Type B pancreatic cell (in vitro differentiated cells): ENCODE measurements at places on chromosomes 16 and 17.

DNA sequence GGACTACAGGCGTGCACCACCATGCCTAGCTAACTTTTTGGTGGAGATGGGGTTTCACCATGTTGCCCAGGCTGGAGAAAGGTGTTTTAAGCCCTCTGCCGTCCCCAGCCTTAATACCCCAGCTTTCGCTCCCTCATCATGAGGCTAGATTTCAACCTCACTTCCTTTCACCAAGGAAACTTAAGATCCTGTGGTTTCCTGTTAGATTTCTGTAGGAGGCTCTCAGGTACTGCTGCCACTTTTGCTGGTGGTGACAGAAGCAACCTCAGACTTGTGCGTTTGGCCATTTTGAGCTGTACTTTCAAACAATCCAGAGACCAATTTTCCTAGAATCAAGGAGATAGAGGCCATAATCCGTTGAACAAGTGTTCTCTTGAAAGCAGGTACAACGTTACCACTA lies 36.2 kb downstream of the MPHOSPH6 start:
- peaks cover 3% of the 10 kb centered on the region for H3K36me3 ChIP-seq
- no peak for DNase-seq
- H3K27me3 ChIP-seq: no peaks in the 10 kb centered on the region
- no peak overlapping the region for H3K4me3 ChIP-seq

DNA sequence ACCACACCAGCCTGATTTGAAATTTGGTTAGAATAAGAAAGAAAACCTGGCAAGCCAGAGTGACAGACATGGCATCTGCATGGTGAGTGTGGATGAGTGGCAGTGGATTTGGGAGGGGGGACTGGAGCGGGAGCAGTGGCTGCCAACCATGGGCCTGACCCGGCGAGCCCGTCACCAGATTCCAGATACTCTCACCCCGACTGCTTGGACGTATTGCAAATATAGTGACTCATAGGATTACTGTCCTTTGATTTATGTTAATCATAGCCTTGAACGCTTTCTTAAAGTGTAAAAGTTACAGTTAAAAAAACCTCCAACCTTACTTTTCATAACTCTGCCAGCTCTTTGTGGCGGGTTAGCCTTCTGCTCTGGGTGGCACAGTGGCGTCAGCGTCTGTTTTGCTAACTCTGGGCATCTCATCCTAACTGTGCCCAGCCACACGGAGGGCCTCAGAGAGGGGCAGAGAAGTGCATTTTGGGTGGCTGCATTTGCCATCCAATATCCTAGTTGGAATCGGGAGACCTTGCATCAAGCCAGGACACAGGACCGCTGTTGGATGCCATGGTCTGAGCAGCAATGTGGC lies 26.8 kb upstream of the FOXK2 start:
- DNase-seq: no peak
- H3K36me3 ChIP-seq: no peaks in the 10 kb centered on the region
- peaks cover 15% of the 10 kb centered on the region for H3K4me1 ChIP-seq
- H3K4me3 ChIP-seq: no peak overlapping the region
- peaks cover 10% of the 10 kb centered on the region for H3K27me3 ChIP-seq

- DNase-seq: no peak
- H3K27ac ChIP-seq: no peak overlapping the region
- peaks cover 16% of the 10 kb centered on the region for H3K27me3 ChIP-seq
- peaks cover 3% of the 10 kb centered on the region for H3K36me3 ChIP-seq
- peaks cover 21% of the 10 kb centered on the region for H3K4me1 ChIP-seq
- H3K4me3 ChIP-seq: no peak overlapping the region
Observed at GRCh38 chr17:74745548-74746177, 2.8 kb upstream of the NHERF1 start.

- no peaks in the 10 kb centered on the region for H3K27me3 ChIP-seq
- no peaks in the 10 kb centered on the region for H3K36me3 ChIP-seq
- DNase-seq: no peak
Observed at GRCh38 chr17:63041251-63041650, 75.2 kb downstream of the TANC2 start.

- H3K4me3 ChIP-seq: no peak overlapping the region
- peaks cover 32% of the 10 kb centered on the region for H3K4me1 ChIP-seq
- H3K36me3 ChIP-seq: no peaks in the 10 kb centered on the region
- no peak overlapping the region for H3K27ac ChIP-seq
- DNase-seq: no peak
- H3K27me3 ChIP-seq: no peaks in the 10 kb centered on the region
Observed at GRCh38 chr17:50501054-50501453, 7.2 kb upstream of the MYCBPAP start.

DNA sequence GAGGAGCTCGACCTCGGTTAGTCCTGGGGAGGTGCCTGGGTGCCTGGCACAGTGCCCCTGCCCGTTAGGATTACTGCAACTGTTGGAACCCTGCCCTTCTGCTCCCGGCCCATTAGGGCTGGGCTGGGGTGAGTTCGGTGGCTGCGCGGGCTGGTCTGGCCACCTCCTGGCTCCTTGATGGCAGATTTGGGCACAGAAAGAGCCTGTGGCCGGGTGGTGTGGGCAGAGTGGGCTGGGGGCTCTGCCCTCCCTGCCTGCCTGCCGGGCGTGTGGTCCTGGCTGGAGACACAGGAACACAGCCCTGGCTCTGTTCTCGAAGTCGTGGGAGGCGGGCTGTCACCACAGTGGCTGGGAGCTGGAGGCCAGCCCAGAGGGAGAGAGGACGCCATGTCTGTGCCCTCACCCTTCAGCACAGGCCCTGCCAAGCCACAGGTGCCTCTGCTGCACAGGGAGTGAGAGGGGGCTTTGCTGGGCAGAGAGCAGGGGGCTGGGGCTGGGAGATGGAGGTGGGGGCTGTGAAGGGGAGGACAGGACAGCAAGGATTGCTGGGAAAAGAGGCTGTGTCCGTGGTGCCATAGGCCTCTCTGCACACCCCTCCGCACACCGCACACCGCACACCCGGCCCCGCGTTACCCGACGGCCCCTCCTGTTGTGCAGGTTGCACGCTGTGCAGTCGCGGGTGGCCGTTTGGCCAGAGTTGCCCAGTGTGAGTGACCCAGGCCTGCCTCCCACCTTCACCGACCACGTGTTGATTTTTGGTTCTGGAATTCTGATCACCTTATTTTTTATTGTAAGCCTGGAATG lies 236.6 kb upstream of the GSE1 start:
- peaks cover 34% of the 10 kb centered on the region for H3K4me1 ChIP-seq
- no peak for DNase-seq
- no peak overlapping the region for H3K27ac ChIP-seq
- no peaks in the 10 kb centered on the region for H3K27me3 ChIP-seq
- H3K4me3 ChIP-seq: no peak overlapping the region
- no peaks in the 10 kb centered on the region for H3K36me3 ChIP-seq

DNA sequence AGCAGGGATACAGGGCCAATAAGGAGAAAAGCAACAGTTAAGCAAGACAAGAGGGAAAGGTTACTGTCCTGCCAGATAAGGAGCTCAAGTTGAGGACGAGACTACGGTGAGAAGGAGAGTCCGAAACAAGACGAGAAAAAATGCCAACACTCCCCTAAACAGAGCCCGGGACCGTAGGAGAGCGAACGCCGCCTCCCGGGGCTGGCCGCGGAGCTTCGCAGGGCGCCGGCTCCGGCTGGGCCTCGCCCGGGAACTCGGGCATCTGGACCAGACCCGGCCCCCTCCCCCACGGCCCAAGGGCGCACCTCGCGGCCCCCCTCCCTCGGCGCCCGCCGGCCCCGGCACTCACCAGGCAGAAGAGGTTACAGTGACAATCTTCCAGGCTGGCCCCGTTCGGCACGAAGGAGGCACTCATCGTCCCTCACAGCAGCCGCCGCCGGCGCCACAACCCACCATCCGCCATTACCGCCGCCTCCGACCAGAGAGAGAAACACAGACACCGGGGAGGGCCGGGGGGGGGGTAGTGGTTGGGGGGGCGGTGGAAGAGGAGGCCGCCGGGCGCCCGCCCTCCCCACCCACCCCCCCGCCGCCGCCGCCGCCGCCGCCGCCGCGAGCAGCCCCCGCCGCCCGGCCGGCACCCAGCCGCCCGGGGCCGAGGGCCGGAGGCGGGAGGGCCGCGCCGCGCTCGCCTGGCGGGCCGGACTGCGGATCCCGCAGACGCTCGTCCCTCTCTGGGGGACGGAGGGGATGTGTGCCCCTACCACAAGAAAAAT lies at the start of gene MED13:
Gene MED13, minus strand, starts transcription at position 488 of the 773 bp plus-strand sequence. Its CDS starts 73 bp downstream, at position 415.
- H3K36me3 ChIP-seq: peaks cover 8% of the 10 kb centered on the region
- peaks cover 20% of the 10 kb centered on the region for H3K4me1 ChIP-seq
- H3K27me3 ChIP-seq: no peaks in the 10 kb centered on the region

- H3K4me3 ChIP-seq: no peak overlapping the region
- DNase-seq: no peak
- no peak overlapping the region for H3K27ac ChIP-seq
Observed at GRCh38 chr17:2613089-2613808, 19.8 kb downstream of the PAFAH1B1 start.

DNA sequence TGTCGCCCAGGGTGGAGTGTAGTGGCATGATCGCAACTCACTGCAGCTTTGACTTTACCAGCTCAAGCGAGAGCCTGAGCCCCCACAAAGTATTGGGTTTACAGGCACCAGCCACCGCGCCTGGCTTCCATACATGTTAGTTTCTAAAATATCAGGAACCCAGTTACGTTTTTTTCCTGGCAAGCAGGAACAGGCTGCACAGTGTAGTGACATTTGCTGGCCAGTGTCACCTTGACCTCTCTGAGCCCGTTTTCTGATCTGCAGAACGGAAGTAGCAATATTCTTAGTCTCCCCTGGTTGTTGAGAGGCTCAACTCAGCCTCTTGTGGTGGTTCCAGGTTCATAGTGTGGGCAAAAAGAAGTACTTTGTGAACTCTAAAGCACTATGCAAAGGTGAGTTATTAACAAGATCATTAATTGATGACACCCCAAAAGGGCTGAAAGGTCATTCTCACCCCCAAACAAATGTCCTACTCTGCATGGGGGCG lies 15.6 kb downstream of the IGF2BP1 start:
- no peak for DNase-seq
- peaks cover 21% of the 10 kb centered on the region for H3K36me3 ChIP-seq
- peaks cover 49% of the 10 kb centered on the region for H3K4me1 ChIP-seq
- H3K4me3 ChIP-seq: peak overlapping the region; percentile 79
- H3K27me3 ChIP-seq: no peaks in the 10 kb centered on the region

DNA sequence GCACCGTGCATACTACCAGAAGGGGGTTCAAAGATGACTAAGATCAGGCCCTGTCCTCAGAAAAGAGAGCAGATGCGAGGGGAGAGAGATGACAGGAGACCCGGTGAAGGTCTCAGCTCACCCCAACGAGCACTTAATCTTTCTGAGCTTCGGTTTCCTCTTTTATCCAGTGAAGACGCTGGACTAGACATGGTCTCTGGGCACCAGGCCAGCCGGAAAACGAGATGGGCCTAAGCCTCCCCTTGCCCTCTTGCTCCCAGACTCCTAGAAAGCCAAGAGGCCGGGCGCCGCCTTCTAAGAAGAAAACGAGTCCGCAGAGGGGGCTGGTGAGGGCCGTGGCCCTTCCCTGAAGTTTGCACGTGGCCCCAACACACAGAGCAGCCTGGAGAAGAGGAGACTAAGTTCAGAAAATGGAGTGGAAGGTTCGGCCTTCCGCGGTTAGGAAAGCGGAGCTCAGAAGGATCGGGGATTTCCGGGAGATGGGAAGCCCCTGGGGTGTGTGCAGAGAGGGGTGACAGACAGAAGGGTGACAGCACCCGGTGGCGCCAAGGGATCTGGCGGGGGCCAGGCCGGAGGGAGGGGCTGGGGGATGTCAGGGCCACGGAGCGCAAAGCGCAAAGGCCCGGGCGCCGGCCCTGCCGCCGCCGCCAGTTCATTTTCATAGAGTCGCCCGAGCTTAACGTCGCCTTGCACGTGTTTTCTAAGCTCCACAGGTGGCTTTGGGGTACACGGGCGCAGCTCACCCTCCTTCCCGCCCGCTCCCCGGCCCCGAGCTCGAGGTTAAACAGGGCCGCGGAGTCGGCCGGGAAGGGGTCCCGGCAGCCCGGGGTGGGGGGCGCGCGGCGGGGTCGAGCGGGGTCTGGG lies 42.1 kb upstream of the BHLHA9 start:
- H3K27me3 ChIP-seq: peaks cover 80% of the 10 kb centered on the region
- peak overlapping the region; percentile 82 for H3K4me3 ChIP-seq
- no peak overlapping the region for H3K27ac ChIP-seq
- no peak for DNase-seq
- no peaks in the 10 kb centered on the region for H3K4me1 ChIP-seq
- no peaks in the 10 kb centered on the region for H3K36me3 ChIP-seq

- H3K4me1 ChIP-seq: no peaks in the 10 kb centered on the region
- H3K36me3 ChIP-seq: peaks cover 13% of the 10 kb centered on the region
- DNase-seq: no peak
- no peak overlapping the region for H3K4me3 ChIP-seq
- no peak overlapping the region for H3K27ac ChIP-seq
Observed at GRCh38 chr17:30278032-30278431, 13.7 kb downstream of the BLMH start.

- no peak for DNase-seq
- peaks cover 29% of the 10 kb centered on the region for H3K36me3 ChIP-seq
- no peaks in the 10 kb centered on the region for H3K27me3 ChIP-seq
Observed at GRCh38 chr16:10982465-10983150, 38.2 kb downstream of the CLEC16A start.

- no peak for DNase-seq
- H3K4me3 ChIP-seq: no peak overlapping the region
- no peak overlapping the region for H3K27ac ChIP-seq
- peaks cover 22% of the 10 kb centered on the region for H3K36me3 ChIP-seq
- no peaks in the 10 kb centered on the region for H3K4me1 ChIP-seq
Observed at GRCh38 chr16:15611610-15612009, 31.3 kb downstream of the MARF1 start.

GRCh38 chr17:17769869-17770631 lies 66.7 kb downstream of the SREBF1 start:
- H3K4me1 ChIP-seq: peaks cover 66% of the 10 kb centered on the region
- H3K4me3 ChIP-seq: peak overlapping the region; percentile 44

- peaks cover 4% of the 10 kb centered on the region for H3K27me3 ChIP-seq
- no peaks in the 10 kb centered on the region for H3K4me1 ChIP-seq
- H3K4me3 ChIP-seq: no peak overlapping the region
- H3K27ac ChIP-seq: no peak overlapping the region
- no peak for DNase-seq
Observed at GRCh38 chr17:11324846-11325420, 83.9 kb downstream of the SHISA6 start.
